ENCODE measurements at places on chromosomes 12 and 14.

- no peak for DNase-seq
These were observed 1537.1 kb upstream of the FLRT2 start for GRCh38 chr14:83992857-83993256.

GRCh38 chr12:123223241-123223668, 9.7 kb downstream of the MPHOSPH9 start:
- DNase-seq: no peak

DNA sequence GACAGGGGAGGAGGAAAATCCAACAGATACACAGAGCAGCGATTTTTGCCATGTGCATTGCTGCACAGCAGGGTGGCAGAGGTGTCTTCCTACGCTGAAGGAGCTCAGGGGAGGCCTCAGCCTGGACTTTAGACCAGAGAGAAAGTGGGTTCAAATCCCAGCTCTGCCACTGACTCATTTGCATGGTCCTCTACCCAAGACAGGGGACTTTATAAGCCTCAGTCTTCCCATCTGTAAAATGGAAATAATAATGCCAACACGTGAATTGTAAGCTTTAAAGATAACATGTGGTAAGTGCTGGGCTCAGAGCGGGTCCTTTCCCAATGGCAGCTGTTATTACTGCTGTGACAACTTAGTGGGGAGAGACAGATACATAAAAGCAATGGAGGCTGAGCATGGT, 62.0 kb downstream of the MAP1LC3B2 start:
- DNase-seq: no peak

DNA sequence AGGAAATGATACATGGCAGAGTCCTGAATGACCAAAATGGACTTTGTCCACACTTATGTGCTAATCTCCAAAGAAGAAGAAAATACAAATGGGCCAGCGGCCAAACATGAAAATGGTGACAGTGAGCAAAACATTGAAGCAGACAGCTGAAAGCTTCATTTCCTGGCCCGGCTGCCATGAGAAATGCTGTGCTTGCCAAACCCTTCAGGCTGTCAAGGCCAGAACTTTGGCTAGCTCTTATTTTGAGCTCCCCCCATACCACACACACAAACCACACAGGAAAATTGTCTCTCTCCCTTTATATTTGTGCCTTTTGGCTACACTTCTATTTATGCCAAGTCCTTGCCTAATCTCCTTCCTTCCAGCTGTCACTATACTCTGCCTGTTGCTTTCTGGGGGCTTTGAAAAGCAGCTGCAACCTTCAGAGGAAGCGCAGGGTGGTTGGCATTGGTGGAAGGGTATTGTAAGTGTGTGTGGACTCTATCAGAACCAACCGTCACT, 323.8 kb downstream of the RAD51B start:
- DNase-seq: no peak

- no peak for DNase-seq
These were observed 45.9 kb upstream of the BDKRB2 start for GRCh38 chr14:96158735-96159134.

GRCh38 chr14:68977180-68977717, 1.9 kb downstream of the ACTN1 start:
- DNase-seq: no peak

GRCh38 chr14:97106609-97107008, 309.4 kb downstream of the VRK1 start:
- no peak for DNase-seq

- DNase-seq: no peak
These were observed 173.5 kb downstream of the ANO6 start for GRCh38 chr12:45389426-45389825.

- no peak for DNase-seq
These were observed 95.4 kb upstream of the ANO4 start for GRCh38 chr12:100699209-100699608.

- no peak for DNase-seq
These were observed 25.2 kb downstream of the POLE start for GRCh38 chr12:132661972-132662371.

- DNase-seq: no peak
These were observed 140.3 kb downstream of the SLC38A6 start for GRCh38 chr14:61121355-61121787.

DNA sequence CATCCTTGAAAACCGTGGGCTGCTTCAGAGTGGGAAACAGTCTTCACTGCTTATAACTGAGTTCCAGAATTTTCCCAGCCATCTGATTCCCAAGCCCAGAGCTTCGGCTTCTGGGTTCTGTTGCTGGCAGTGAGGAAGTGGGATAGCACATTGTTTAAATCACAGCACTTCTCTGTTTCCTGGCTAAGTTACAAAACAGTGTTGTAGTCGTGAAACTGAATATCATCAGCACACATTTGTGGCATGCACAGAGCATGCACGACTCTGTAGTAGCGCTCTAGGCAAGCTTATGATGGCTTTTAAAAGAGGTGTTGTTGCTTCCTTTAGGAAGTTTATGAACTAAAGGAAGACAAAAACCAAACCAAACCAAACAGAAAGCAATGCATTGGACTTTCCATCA, 1005.5 kb downstream of the NRXN3 start:
- no peak for DNase-seq

DNA sequence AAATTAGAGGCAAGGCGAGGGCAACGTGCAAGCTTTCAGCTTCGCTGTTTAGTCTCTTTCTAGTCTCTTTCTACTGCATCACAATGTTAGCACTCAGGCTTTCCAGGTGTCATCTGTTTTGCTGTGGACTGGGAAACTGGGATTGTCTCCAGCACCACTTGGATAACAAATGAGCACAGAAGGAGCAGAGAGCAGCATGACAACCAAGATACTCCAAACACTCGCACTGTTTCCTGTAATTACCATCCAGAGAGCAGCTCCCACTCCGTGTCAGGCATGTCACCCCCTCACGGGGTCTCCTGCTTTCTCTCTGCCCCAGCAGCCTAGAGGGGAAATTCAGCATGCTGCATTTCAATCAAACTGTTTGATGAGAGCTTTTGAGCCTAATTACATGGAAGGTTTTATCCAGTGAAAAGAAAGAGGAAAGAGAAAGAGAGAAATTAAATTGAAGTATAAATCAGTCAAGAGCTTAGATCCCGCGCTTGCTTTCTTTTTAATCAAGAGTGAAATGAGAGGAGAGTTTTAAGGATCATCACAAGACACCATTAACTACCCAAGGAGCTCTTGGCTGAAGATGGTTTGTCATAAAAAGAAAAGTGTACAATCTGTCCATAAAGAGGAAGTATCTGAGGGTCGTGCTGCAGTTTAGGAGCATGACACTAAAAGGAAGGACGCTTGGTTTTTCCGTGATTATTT, 917.7 kb downstream of the DIO2 start:
- no peak for DNase-seq

DNA sequence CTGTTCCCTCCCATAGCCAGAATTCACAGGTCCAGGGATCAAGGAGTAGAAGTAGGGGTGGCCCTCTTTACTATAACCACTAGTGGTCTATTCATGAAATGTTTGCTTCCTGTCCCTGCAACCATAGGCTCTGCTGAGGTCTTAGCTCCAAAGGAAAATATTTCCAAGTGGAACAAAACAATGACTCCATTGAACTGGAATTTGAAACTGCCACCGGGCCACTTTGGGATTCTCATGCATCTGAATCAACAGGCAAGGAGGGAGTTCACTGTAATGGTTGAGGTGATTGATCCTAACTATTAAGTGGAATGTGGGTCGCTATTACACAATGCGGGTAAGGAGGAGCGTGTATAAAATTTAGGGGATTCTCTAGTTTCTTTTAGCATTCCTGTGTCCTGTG, 197.0 kb downstream of the ETNK1 start:
- DNase-seq: no peak

DNA sequence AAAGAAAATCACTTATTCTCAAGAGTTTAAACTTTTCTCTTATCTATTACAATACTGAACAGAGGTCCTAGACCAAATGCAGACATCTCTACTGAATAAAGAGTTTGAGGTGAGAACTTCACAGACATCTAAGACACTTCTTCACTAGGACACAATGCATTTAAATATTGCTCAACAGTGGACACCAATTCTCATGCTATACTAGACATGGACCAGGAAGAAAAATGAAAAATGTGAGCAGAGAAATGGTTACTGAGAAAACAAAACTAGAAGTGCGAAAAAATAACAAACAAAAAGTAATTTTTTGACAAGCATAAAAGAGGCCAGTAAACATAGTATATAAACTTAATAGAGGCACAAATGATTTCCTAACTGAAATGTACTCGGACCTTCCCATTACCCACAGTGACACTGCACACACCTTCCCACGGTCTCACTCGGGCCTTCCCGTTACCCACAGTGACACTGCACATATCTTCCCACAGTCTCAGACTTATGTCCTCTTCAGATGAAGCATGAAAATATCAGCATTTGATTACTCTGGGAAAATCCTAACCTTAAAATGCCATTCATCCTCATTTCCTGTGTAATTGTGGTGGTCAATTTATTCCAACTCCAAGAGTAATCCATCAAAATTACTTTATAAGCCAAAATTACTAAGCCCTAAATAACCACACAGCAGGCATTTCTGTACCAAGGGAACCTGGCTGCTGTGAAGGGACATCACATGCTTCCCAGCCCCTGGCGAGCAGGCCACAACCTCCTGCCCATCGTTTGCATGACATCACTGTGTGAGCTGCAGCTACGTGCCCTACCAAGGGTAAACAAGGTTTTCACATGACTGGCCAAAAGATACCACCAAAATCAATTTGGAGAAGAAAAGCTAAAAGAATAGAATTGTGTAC, 6.4 kb downstream of the SLC15A4 start:
- no peak for DNase-seq

DNA sequence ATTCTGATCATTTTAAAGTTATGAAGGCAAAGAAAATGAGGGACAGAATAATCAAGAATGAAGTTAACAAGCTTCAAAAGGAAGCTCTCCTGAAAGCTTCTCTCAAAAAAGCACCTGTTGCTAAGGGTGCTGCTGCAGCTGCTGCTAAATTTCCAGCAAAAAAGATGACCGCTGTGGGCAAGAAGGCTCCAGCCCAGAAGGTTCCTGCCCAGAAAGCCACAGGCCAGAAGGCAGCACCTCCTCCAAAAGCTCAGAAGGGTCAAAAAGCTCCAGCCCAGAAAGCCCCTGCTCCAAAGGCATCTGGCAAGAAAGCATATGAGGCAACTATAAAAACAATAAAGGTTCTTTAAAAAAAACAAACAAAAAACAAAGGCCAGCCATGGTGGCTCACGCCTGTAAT, 52.7 kb upstream of the NR2C1 start:
- no peak for DNase-seq
